ENCODE measurements at places on chromosomes 1 and 21.

- no peaks in the 10 kb centered on the region for H3K4me1 ChIP-seq
- H3K36me3 ChIP-seq: no peaks in the 10 kb centered on the region
- H3K27me3 ChIP-seq: peaks cover 58% of the 10 kb centered on the region
- H3K27ac ChIP-seq: no peak overlapping the region
These were observed 456.8 kb downstream of the SETD4 start for GRCh38 chr21:35603494-35603893.

DNA sequence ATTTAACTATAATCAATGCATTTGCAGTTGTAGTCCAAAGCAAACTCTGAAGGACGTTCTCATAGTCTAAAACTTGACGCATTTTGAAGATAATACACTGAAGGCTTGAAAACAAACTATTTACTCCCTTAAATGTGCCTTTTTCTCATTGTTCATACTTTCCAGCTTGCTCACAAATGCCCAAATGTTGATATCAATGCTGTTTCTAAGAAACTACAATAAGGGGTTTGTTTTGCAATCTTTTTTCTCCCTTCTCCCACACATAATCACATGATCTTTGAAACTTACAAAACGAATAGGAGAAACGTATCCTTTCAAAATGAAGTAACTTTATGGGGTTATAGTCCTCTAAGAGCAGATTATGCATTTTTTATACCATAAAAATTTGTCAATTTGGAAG, 508.7 kb downstream of the DPYD start:
- H3K27me3 ChIP-seq: no peaks in the 10 kb centered on the region
- no peaks in the 10 kb centered on the region for H3K4me1 ChIP-seq
- no peaks in the 10 kb centered on the region for H3K36me3 ChIP-seq
- H3K4me3 ChIP-seq: no peak overlapping the region
- DNase-seq: no peak
- H3K27ac ChIP-seq: no peak overlapping the region

GRCh38 chr1:38872401-38873026, 634 bp downstream of the MYCBP start:
- H3K27ac ChIP-seq: peak overlapping the region; percentile 85
- H3K27me3 ChIP-seq: no peaks in the 10 kb centered on the region
- peak overlapping the region; percentile 86 for H3K4me3 ChIP-seq

- DNase-seq: no peak
- H3K36me3 ChIP-seq: peaks cover 6% of the 10 kb centered on the region
- H3K4me1 ChIP-seq: peaks cover 2% of the 10 kb centered on the region
- no peaks in the 10 kb centered on the region for H3K27me3 ChIP-seq
- no peak overlapping the region for H3K27ac ChIP-seq
- no peak overlapping the region for H3K4me3 ChIP-seq
These were observed 16.6 kb upstream of the LRRC3 start for GRCh38 chr21:44438531-44439210.

DNA sequence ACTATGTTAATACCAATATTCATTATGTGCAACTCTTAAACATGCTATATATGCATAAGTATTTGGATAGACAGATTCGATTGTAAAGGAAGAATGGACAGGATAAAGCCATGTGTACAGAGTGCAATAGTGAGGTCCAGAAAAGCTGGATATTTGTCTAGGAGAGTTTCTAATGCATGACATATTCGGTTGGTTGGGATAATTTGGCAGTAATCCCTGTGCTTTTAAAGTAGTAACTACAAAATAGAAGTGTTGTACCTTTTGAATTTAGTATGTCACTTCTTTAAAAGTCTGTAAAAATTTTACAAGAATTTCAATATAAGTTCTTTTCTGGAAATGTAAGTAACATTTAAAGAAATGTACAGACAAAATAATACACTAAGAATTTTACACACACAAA, 774.5 kb downstream of the USP25 start:
- H3K4me1 ChIP-seq: no peaks in the 10 kb centered on the region
- H3K27me3 ChIP-seq: no peaks in the 10 kb centered on the region
- H3K27ac ChIP-seq: no peak overlapping the region
- no peak for DNase-seq

DNA sequence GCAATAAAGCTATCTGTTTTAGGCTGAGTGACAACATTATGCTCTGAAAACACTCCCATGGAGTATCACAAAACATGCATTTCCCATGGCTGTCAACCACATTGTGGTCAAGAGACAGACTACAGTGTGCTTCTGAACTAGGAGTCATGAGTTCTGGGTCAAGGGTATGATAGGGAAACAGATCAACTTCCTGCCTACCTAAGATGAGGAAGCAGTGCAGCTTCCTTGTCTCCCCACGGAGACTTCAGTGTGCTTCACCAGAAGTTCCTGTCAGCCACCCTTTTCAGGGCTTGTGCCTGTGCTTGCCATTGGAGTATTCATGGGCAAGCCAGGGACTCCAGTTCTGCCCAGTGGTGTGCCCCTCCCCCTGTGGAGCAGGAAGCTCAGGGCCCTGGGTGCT, 19.9 kb downstream of the LCE3E start:
- DNase-seq: no peak
- peaks cover 46% of the 10 kb centered on the region for H3K27me3 ChIP-seq
- H3K4me1 ChIP-seq: no peaks in the 10 kb centered on the region

DNA sequence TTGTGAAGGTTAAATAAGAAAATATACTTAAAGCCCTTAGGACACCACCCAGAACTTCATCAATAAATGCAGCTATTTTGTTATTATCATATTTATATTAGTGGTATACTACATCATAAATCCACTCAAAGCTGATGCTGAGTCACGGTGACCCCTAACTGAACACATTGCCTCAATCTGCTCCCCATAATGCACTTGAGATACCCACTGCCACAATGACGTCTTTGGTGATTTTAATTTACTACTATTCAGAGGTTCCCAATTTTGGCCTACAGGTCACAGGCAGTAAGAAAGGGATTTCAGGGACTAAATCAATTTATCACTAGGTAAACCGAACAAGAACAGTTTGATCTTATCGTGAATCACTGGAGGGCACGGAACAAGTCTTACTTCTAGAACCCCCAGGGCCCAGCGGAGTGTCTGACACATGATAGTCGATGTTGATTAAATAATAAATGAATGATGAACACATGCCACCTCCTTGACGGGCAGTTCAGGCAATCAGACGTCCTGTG, 493 bp upstream of the CHD1L start:
- H3K27ac ChIP-seq: peak overlapping the region; percentile 79
- H3K27me3 ChIP-seq: peaks cover 9% of the 10 kb centered on the region
- no peak for DNase-seq

- no peaks in the 10 kb centered on the region for H3K36me3 ChIP-seq
- H3K4me1 ChIP-seq: no peaks in the 10 kb centered on the region
- peaks cover 22% of the 10 kb centered on the region for H3K27me3 ChIP-seq
These were observed 283.1 kb downstream of the LMX1A start for GRCh38 chr1:165073185-165074007.

DNA sequence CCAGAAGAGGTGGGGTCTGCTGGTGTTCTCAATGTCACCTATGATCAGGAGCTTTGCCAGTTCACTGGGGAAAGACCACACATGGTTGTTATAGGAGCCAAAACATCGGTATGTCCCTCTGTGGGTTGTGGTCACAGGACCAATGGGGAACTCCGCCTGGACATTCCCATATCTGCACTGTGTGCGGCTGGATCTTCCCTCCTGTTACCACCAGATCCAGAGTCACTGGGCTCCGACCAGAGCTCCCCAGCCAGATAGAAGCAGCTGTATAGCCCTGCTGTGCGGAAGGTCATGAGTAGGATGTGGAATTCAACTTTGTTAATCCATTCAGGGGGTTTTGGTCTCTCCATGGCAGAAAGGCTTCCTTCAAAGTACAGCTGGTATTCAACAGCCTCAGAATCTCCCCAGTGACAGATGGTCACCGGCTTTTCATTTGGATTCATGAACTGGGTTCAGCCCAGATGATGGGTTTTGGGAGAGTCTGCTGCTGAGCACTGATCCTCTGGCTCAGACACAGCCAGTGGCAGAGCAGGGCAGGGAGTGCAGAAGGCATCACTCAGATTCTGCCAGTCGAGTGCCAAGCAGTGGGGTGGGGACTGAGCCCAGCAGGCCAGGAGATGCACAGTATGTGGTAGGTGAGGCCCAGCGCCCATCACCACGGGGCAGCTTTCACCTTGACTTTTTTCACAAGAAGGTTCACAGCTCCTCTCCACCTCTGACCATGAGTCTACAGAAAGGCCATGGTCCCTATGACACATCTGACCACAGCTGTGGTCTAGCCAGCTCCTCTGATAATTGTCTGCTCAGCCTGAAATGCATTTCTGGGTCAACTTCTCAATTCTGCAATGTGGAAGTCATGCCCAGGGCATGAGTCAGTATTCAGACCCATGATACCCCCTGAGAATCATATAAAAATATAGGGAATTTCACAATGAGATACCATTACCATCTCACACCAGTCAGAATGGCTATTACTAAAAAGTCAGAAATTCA, 2.9 kb upstream of the SHCBP1L start:
- H3K36me3 ChIP-seq: peaks cover 3% of the 10 kb centered on the region
- no peak overlapping the region for H3K4me3 ChIP-seq
- no peak for DNase-seq
- no peaks in the 10 kb centered on the region for H3K4me1 ChIP-seq
- peaks cover 52% of the 10 kb centered on the region for H3K27me3 ChIP-seq

DNA sequence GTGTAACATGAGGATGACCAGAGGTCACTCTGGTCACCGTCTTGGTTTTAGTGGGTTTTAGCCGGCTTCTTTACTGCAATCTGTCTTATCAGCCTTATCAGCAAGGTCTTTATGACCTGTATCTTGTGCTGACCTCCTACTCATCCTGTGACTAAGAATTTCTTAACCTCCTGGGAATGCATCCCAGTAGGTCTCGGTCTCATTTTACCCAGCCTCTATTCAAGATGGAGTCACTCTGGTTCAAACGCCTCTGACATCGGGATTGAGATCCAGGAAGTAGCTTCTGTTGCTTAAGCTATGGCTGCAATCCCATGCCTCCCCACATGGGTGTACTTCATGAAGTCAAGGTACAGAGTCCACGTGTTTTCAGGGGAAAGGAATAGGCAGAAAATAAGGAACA, 19.9 kb downstream of the FMN2 start:
- no peaks in the 10 kb centered on the region for H3K4me1 ChIP-seq
- no peaks in the 10 kb centered on the region for H3K27me3 ChIP-seq
- no peak overlapping the region for H3K27ac ChIP-seq
- no peak for DNase-seq

DNA sequence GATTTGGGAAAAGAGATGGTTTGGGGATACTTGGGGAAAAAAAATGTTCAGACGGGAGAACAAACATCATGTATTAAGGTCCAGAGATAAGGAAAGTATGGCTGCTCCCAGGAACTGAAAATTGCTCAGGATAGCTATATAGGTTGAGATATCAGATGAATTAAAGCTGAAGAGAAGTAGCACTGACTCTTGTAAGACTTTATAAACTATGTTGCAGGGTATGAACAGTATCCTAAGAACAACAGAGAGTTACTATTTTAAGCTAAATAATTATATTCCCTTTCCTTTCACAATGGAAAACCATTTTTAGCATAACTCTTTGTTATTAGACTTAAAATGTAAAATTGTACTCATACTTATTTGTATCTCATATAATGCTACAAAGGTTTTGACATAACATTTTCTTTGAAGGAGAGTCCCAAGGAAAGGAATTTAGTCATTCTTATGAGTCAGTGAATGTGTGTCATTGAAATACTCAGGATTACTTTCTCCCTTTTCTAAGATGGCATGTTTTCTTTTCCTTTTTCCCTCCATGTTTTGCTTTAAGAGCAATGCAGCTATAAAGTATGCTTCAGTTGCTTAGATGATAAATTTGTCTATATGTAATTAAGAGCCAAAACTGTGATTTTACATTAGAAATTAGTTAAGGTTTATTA, 139.4 kb upstream of the KIAA1614 start:
- no peak for DNase-seq
- H3K27ac ChIP-seq: no peak overlapping the region
- peaks cover 2% of the 10 kb centered on the region for H3K36me3 ChIP-seq
- H3K27me3 ChIP-seq: no peaks in the 10 kb centered on the region
